Posterior cingulate gyrus (tissue), 11 donors: ENCODE measurements at places on chromosomes 5 and 9.

DNA sequence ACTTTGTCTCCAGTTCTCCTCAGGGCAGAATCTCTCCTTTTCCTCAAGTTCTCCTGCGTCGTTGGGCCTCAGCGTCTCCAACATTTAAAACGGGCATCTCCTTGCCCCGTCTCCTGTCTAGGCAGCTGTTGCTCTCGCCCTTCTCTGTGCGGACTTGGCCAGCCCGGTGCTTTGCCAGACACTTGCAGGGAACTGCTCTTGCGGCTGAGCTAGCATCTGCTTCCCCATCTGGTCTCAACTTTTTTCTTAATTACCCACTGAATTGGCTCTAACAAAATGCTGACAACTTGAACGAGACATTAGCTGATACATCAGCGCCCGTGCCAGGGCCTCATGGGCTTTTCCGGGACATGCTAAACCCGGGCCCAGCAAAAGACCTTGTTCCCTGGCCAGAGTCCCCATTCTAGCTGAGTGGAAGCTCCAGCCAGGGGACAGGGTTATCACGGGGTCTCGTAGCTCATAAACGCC lies 25.1 kb downstream of the ZNF618 start:
- DNase-seq: no peak

DNA sequence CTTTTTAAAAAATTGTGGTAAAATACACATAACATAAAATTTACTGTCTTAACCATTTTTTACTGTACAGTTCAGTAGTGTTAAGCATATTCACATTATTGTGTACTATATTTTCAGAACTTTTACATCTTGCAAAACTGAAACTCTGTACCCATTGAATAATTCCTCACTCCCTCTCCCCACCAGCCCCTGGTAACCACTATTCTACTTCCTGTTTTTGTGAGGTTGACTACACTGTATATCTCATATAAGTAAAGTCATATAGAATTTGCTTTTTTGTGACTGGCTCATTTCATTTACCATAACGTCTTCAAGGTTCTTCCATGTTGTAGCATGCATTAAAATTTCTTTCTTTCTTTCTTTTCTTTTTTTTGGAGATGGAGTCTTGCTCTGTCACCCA lies 87.0 kb downstream of the LNPEP start:
- no peak for DNase-seq

DNA sequence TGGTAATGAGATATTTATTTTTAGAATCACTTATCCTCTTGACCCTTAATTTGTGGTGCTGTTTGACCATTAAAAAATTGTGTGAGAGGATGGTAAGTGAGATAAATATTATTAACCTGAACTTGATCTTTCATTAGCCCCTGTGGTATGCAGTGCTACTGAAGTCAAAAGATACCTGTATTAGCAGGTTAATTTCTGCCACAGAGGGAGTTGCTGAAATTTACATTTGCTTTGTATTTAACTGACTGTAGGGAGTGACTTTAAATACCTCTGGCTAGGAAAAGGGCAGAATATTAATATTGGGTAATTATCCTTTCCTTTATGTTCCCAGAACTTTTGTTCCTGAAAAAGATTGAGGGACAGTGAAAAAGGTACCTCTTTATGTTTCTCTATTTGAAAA lies 133.6 kb downstream of the CHSY3 start:
- no peak for DNase-seq

DNA sequence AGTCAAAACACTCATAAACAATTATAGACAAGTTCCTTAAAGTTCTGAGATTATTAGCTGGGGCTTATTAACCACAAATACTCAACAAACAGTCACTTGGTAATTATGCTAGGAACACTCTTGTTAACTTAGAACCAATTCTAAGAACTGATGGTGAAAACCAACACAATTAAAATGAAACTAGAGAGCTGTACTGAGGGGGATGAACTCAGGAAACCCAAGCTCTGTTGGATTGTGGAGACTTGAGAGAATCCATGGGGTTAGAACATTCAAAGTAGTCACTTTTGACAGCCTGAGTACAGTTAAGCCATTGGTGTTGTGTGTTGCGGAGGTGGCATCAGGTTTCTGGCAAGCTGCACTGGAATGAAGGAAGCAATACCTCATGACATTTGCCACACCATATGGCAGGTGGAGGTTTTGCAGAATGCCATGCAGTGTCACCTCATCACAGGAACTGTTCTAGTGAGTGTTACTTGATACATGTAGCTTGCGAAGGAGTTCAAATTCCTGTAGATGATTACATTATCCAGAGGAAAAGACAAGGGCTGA lies 480.9 kb upstream of the CD180 start:
- peak; percentile 66 for DNase-seq

DNA sequence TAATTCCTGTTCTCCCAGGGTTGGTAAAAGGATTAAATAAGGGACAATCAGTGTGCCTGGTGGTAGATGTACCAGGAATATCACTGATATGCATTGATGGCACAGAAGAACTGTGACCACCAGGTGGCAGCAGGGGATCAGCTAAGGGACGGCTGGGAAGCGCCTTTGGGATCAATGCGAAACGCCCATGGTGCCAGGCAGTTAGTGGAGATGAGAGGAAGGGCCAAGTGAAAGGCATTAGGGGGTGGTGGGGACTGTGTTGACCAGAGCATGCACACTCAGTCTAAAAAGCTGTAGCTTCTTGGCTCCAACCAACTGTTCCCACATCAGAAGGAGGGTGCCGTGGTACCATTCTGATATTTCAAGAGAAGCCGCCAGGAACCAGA lies 55.6 kb downstream of the ARHGEF37 start:
- DNase-seq: peak; percentile 79

DNA sequence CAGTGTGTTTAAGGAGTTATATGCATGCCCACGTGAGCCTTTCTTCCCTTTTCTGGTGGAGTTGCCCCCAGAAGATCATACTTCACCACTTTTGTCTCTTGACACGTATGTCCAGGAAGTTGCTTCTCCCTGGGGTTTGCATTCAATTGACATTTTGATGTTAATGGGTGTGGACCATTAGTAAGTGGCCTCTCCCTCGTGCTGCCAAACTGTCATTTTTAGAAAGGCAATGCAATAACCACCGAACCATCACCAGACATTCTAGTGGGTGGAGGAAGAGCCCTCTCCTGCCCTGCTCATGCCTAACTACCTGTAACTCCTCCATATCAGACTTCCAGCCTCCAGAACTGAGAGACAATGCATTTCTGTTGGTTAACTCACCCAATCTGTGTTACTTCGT lies 290.8 kb downstream of the ATPSCKMT start:
- no peak for DNase-seq

DNA sequence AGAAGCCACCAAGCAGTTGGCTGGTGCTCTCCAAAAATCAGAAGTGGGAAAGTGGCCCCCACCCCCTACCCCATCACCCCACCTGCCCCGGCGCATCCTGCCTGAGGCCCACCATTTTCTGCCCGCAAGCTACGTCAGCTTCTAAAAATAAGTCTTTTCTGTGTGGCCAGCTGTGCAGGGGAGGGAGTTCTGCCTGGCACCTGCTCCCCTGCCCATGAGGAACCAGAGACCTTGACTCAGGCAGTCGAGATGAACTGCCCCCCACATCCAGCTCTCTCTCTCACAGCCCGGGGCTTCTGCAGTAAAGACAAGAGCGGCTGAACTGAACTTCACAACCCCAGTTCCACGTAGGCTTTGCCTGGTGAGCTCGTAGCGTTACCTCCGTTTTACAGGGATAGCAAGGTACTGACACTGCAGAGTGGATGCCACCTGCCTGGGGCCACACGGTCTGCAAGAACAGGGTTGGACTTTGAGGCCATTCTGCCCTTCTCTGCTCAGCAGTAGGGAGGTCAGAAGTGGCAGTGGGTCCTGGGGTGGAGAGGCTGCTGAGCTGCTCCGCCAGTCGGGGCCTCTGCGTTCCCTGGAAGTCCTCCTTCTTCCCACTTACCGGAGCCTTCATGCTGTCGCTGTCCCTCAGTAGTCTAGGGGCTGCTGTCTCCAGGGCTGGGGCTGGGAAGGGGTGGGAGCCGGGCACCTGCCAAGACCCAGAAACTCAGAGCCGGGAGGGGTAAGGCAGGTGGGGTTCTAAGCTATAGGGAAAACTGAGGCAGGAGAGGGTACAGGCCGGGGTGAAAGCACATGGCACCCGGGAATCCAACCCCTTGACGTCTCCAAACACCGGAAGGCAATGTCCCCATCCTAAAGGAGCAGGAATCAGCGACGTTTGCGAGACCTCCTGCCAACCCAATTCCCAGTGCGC lies 781 bp downstream of the ST6GALNAC4 start:
- DNase-seq: no peak

- DNase-seq: no peak
Measured at GRCh38 chr9:97900103-97900737, 22.1 kb downstream of the TRMO start.

DNA sequence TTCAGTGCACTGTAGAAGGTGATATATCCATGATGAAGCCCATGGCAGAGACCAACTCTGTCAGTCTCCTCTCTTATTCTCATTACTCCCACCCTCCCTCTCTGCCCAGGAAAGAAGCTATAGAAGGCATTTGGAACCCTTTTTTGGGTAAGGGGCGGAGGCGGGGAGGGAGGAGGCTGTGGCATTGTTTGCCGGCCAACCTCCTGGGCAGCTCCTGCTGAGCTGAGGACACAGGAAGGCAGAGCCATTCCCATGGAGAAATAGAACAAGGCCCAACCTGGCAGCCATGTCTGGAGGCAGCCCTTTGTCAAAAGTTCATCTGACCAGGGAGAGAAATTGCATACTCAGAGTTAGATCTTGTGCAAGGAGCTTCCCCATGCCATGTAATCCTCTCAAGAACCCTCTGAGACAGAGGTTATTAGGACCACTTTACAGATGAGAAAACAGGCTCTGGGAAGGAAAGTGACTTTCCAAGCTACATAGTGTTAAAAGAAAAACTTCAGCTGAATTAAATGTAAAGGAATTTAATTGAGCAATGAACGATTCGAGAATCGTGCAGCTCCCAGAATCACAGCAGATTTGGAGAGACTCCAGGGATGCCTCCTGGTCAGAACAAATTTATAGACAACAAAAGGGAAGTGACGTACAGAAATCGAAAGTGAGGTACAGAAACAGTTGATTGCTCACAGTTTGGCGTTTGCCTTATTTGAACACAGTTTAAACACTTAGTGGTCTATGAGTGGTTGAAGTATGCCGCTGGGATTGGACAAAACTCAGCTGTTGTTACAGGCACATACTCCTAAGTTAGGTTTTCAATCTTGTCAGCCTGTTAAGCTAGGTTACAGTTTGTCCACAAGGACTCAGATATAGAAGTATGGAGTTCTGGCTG lies 158.6 kb downstream of the MELK start:
- no peak for DNase-seq

GRCh38 chr9:101925498-101925897 lies 187.1 kb upstream of the GRIN3A start:
- no peak for DNase-seq

GRCh38 chr9:34032631-34033030 lies 16.1 kb downstream of the UBAP2 start:
- no peak for DNase-seq

GRCh38 chr9:131660466-131661405 lies 79.1 kb downstream of the RAPGEF1 start:
- DNase-seq: no peak

GRCh38 chr9:78004478-78005229 lies 27.0 kb downstream of the GNAQ start:
- no peak for DNase-seq

GRCh38 chr5:61333321-61333953 lies 1.4 kb downstream of the ZSWIM6 start:
- peak; percentile 77 for DNase-seq

DNA sequence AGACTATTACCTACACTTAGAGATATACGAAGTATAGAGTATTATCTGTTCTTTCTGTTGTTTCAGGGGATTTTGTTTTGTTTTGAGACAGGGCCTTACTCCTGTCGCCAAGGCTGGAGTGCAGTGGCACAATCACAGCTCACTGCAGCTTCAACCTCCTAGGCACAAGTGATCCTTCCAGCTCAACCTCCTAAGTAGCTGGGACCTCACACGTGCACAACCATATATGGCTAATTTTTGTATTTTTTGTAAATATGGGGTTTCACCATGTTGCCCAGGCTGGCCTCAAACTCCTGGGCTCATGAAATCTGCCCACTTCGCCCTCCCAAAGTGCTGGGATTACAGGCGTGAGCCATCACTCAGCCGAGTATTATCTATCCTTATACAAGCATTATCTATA lies 45.9 kb downstream of the SUSD1 start:
- no peak for DNase-seq

DNA sequence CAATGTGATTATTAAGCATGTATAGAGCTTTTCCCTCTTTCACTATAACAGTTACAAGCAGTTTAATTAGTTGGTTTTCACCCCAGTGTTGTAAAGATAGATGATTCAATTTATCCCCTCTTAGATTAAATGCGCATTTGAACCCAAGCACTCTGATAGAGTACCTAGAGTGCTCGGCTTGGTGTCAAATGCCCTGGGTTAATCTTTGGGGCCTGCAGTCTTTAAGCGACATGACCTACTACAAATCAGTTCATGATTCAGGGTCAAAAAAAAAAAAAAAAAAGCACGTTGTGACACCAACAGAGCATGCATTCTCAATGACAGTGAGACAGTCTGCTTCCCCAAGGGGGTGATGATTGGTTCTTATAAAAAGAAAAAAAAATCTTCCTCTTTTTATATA lies 375.3 kb downstream of the BRINP1 start:
- DNase-seq: no peak

DNA sequence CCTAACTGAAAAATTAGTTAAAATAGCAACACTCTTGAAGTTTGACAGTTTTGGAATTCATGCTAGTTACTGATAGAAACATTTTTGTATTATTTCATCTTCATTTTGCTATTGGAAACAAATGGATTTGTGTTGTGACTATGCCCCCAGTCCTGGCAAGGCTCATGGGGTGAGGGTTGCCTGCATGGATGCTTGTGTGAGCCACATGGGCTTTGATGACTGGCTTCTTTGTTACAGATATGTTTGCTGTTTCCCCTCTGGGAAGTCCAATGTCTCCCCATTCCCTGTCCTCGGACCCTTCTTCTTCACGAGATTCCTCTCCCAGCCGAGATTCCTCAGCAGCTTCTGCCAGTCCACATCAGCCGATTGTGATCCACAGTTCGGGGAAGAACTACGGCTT lies 44.2 kb downstream of the CD180 start:
- DNase-seq: no peak

DNA sequence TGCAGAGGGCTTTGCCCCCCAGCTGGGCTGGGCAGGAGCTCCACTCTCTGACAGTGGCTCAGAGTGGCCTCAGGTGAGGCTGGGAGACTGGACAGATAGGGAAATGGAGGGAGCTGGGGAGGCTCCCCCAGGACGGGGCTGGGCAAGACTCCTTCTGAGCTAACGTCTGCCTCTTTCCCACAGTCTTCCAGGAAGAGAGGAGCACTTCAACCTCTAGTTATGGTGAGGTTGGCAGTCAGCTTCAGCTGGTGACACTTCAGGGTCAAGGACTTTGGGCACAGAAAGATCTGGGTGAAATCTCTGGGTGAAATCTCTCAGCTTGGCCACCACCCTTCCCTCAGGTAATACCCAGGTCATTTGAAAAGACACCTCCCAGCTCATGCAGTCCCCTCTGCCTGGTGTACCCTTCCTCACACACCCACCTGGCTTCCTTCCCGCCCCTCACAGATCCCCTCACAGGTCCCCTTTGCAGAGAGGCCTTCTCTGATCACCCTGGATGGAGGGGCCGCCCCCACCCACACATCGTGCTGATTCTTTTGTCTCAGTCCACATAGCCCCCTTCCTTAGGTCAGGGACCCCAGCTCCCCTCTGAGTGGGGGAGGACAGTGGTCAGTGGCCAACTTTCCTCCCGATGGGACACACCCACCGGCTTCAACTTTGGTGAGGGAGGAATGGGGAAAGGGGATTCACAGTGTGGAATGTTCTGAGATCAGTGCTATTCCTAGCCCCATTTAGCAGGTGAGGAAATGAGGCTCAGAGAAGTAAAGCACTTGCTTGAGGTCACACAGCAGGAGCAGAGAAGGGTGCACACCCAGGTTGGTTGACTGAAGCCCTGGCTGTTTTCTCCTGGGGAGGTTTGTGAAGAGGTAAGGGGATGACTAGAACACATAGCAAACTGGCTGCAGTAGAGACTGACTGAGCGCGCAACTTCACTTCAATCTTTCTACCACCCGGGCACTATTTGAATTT lies 15.8 kb upstream of the NEURL1B start:
- DNase-seq: no peak
